ENCODE measurements at places on chromosomes 1 and 21.

GRCh38 chr1:86085741-86086409 is 70.7 kb downstream of the COL24A1 start:
- no peak for DNase-seq

GRCh38 chr1:182707122-182707521 is 22.7 kb upstream of the RGS8 start:
- DNase-seq, result no peak

GRCh38 chr1:116581323-116581885 is 10.6 kb upstream of the CD58 start:
- DNase-seq, result no peak

- DNase-seq, result peak; percentile 74
These were observed 115.7 kb downstream of the SLC30A10 start for GRCh38 chr1:219812491-219813203.

GRCh38 chr1:43537423-43538142 is 6.9 kb downstream of the PTPRF start:
- peak; percentile 71 for DNase-seq

GRCh38 chr1:198598796-198599321 is 40.0 kb upstream of the PTPRC start:
- DNase-seq, result no peak

DNA sequence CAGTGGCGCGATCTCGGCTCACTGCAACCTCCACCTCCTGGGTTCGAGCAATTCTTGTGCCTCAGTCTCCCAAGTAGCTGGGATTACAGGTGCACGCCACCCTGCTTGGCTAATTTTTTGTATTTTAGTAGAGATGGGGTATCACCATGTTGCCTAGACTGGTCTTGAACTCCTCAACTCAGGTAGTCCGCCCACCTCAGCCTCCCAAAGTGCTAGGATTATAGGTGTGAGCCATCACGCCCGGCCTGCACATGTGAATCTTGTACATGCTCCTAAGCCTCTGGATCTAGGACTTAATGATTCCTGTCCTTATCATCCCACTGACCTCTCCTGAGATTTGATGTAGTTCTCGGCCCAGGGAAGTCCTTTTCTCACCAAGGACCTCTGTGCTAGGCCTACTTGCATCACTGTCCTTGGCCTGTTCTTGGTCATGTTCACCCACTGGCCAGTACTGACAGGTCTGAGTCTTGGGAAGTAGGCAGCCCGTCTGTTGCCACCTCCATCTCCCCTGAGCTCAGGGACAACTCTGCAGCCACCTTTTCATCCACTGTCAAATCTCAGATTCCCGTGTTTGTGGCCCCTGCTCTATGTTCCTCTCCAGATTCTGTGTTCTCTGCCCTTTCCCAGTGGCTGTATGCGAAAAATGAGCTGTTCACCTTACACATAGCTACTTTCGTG is 9.4 kb downstream of the HYI start:
- no peak for DNase-seq

Data from RPMI8226 (cell line).